Astrocyte of the hippocampus (primary cell): ENCODE measurements at places on chromosomes 5 and 9.

DNA sequence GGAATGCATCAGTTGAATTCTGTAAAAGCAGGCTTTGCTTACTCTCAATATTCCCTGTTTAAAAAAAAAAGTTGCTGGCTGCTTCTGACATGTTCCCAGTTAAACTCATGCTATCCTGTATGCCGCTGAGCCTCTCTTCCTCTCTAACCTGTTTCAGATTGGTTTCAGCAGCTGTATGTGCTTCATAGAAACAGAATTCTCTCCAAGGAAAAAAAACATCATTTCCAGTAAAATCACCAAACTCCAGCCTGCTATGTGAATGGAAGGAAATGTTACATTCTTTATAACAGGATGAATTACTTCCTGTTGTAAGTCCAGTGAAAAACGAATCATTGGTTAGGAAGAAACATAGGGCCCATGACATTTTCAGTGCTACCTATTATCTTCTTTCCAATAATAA is 25.7 kb upstream of the KCNV2 start:
- DNase-seq = no peak

GRCh38 chr5:125310749-125311148 is 564.3 kb upstream of the ZNF608 start:
- no peak for DNase-seq

- no peak for DNase-seq
These were observed 519.3 kb upstream of the PTGER4 start for GRCh38 chr5:40160435-40160834.

GRCh38 chr9:125889112-125889475 is 141.9 kb downstream of the PBX3 start:
- DNase-seq = no peak

DNA sequence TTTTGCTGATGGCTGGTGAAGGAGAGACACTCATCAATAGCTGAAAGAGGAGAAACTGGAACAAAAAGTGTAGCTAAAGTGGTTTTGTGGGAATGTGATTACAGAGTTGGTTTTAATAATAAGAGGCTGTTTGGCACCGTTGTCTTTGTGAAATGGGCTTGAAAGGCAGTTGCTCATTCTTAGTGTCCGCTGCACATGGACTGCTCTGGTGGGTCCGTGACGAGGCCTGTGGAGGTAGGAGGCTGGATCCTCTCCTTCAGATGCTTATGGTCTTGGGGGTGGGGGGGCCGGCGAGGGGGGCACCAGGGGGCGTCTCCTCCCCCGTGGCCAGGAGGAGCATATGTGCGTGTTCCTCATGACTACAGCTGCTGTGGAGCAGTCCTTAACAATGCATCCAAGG is 29.8 kb downstream of the FUBP3 start:
- peak; percentile 45 for DNase-seq

DNA sequence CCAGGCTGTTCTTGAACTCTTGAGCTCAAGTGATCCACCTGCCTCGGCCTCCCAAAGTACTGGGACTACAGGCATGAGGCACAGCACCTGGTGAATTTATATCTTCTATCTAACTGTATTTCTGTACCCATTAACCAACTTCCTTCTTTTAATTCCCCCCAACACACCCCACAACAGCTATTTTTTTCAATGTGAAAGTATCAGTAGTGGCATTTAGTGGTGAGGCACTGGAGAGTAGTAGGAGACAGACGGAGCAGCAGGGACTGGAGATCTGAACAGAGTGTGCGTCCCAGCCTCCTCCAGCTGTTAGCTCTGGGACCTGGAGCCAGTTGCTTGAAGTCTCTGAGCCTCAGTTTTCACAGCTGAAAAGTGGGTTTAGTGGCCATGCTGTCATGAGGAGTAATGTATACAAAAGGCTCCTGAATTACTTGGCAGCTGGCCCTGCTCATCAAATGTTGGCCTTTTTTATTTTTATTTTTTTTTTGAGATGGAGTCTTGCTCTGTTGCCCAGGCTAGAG is 11.0 kb upstream of the EEIG1 start:
- no peak for DNase-seq

- no peak for DNase-seq
These were observed 284.8 kb downstream of the CRB2 start for GRCh38 chr9:123640792-123641222.

DNA sequence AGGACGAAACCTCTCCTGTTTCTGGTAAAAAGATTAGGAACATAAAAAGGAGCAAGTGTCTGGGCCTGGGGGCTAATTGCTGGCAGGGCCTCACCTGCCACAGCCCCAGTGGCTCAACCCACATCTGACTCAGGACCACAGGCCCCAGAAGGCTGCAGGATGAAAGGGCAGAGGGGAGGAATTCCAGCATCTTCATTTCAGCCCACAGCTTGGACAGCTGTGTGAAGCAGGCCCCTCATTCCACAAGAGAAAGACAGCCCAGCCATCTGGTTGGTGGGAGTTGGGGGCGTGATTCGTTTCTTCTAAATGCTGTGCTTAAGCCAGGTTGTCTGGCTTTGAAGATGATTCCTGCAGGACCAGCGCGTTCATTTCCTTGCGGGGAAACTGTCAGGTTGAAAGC is 29.1 kb downstream of the NKX2-5 start:
- no peak for DNase-seq

- DNase-seq = no peak
These were observed 24.8 kb upstream of the DENND1A start for GRCh38 chr9:123954518-123955280.

- DNase-seq = no peak
These were observed 85.6 kb upstream of the CACNA1B start for GRCh38 chr9:137791947-137792346.

- DNase-seq = no peak
These were observed 186.7 kb upstream of the RASA1 start for GRCh38 chr5:87081016-87081415.

DNA sequence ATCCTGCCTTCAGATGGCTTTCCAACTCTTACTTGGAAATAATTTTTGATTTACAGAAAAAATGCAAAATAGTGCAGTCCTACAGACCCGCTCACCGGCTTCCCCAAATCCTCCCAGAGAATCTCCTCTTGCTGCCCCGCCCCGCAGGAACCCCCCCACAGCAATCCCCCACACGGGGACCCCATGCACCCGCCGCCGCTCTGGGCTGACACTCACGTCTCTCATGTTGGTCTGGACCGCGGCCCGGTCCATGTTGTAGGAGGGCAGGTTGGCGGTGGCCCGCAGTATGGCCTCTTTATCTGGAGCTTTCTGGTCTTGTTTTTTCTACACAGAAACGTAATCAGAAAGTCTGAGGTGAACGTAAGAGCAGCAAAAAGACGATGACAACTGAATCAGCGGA is 13.6 kb downstream of the UBAC1 start:
- DNase-seq = no peak

GRCh38 chr9:35274993-35275392 is 113.2 kb downstream of the UNC13B start:
- no peak for DNase-seq

DNA sequence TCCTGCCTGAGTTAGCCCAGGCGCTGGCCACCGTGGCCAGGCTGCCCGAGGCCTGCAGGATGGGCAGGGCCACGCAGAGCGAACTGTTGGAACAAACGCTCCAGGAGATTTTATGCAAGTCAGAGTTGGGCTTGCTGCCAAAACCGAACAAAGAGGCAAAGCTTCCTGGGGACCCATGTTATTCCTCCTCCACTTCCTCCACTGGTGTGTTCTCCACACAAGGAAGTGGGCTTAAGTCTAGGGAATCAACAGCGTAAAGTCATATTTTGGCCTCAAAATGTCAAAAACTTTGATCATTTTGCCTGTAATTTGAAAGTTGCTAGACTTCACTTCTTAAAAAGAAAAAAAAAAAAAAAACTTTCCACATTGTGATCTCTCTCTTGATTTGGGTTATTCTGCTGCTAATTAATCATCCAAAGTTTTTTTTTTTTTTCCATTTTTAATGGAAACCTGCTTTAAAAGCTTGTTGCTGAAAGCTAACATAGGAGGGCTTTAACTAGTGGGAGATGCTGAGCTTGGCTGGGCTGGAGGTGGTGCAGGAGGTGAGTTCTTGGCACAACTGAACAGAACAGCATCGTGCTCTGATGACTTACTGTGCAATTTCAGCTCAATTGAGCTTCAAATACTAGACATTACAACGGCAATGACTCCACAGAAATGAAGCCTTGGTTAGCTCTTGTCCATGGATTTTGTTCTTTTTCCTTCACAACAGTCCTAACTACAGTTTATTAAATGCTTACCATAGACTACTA is 73.0 kb downstream of the PTPDC1 start:
- DNase-seq = peak; percentile 91

DNA sequence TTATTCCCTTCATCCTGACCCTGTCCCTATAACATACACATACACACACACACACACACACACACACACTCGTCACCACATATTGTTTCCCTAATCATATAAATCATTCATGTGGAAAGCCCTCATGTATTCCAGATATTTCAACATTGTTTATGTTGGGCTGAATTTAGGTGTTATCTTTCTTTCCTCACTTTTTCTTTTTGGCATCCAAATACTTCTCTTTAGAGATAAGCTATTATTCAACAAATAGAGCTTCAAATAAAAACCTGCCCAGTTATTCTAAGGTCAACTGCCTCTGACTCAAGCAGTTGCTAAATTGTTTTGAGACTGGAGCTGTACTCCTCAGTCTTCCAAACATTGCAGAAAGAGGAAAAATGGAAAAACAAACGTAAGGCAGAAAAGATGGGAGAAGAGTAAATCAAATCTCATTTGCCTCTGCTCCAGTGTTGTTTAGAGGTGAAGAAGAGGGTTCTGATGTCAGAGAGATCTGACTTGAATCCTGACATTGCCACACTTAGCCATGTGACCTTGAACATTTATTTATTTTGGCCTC is 215.7 kb downstream of the GAS1 start:
- DNase-seq = peak; percentile 60

DNA sequence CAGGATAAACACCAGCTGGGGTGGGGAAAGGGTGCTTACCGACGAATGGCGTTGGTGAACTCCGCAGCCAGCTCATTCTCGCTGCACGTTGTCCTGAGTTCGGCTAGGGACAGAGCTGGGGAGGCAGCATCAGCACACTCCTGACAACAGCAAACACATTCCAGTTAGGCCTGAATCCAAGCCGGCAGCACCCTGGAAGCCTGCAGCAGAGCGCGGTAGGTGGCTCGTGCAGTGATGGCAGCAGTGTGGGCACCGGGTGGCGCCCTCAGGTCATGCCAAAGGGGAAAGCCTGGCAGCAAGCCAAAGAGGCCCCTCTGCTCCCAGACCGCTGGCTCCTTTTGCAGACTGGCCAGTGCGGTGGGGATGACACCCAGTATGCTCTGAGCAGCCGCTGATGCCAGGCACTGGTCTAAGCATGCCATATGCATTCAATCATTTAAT is 66.9 kb downstream of the DCP2 start:
- no peak for DNase-seq

GRCh38 chr5:117494188-117494587 is 919.6 kb upstream of the SEMA6A start:
- no peak for DNase-seq

GRCh38 chr9:85392260-85392659 is 349.5 kb downstream of the AGTPBP1 start:
- peak; percentile 72 for DNase-seq

- DNase-seq = no peak
These were observed 39.2 kb downstream of the PPIC start for GRCh38 chr5:122997294-122997693.
